ENCODE measurements at places on chromosomes 2 and 18.

GRCh38 chr2:164831887-164832286, 9.7 kb downstream of the COBLL1 start:
- no peak for DNase-seq

DNA sequence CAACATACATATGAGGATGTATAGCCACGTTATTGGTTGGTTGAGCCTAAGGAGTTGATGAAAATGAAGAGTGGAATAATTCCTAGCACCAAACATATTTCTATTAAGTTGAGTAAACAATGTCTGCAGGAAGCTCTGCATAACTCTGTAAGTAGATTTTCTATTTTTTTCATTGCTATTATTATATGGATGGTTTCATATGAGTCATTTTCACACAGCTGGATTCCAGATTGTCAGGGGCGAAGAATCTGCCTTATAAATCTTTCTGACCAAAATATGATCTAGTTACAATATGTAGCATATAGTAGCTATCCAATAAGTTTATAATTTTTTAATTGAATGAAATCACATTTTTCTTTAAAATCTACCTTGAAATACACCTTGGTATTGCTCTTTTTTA, 468.0 kb upstream of the PKDCC start:
- DNase-seq: no peak

GRCh38 chr18:26978812-26979341, 113.4 kb upstream of the AQP4 start:
- DNase-seq: no peak

- no peak for DNase-seq
Observed at GRCh38 chr2:233853353-233853752, 982 bp downstream of the HJURP start.

- DNase-seq: no peak
Observed at GRCh38 chr2:51410331-51410730, 378.4 kb upstream of the NRXN1 start.

- no peak for DNase-seq
Observed at GRCh38 chr2:212683346-212684097, 144.9 kb upstream of the ERBB4 start.

GRCh38 chr2:240983361-240983995, 14.9 kb upstream of the SNED1 start:
- DNase-seq: no peak

GRCh38 chr2:209933499-209934483, 68.6 kb upstream of the RPE start:
- DNase-seq: no peak

- DNase-seq: no peak
Observed at GRCh38 chr2:4515871-4516761, 812.7 kb downstream of the DCDC2C start.

DNA sequence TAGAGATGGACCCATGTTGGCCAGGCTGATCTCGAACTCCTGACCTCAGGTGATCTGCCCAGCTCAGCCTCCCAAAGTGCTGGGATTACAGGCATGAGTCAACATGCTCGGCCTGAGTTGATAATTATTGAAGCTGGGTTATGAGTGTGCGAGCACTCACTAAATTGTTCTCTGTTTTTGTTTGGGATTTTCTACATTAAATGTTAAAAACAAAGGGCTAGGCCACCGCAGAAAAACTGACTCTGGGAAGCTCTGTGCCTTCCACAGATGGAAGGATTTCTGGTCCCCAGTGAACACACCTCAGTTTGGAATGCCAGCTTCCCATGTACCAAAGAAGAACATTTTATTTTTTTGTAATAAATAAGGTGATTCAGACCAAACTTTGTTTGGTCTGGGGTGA, 83.0 kb downstream of the XRCC5 start:
- no peak for DNase-seq

DNA sequence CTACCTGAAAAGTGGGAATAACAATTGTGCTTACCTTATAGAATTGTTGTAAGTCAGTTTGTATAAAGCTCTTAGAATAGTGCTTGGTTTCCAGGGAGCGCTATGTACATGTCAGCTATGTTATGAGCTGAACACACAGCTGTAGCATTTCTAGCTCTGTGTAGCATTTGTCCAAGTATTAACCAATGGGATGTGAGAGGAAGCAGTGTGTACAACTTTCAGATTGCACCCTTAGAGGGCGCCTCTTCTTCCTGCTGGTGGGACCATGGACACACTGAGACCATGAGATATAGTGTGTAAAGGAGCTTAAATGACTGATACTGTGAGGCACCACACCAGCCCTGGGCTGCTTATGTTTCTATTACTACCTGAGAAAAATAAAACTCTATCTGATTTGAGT, 380.2 kb downstream of the LNPK start:
- DNase-seq: no peak

- no peak for DNase-seq
Observed at GRCh38 chr18:51686590-51686989, 489.1 kb upstream of the MEX3C start.

- DNase-seq: no peak
Observed at GRCh38 chr2:168564641-168565040, 108.6 kb downstream of the CERS6 start.

DNA sequence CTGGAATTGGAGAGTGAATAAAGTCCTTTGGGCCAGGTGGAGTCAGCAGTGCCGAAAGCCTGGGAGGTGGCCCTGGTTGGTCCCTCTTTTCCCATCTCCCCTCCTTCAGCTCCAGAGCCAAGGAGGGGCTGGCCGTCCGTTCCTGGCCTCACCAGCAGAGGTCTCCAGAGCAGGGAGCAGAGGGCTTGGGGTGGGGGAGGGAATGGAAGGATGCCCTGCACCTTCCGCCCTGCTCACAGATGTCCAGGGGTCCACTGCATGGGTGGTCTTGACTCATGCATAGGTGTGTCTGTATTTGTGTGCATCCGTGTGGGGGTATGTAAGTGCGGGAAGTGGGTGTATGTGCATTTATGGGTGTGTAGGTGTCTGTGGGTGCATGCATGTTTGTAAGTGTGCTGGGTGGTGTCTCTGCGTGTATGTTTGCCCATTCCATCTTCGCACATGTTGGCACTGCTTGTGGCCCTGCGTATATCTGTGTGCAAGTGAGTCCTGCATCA, 201.8 kb downstream of the ZFP36L2 start:
- peak; percentile 25 for DNase-seq

DNA sequence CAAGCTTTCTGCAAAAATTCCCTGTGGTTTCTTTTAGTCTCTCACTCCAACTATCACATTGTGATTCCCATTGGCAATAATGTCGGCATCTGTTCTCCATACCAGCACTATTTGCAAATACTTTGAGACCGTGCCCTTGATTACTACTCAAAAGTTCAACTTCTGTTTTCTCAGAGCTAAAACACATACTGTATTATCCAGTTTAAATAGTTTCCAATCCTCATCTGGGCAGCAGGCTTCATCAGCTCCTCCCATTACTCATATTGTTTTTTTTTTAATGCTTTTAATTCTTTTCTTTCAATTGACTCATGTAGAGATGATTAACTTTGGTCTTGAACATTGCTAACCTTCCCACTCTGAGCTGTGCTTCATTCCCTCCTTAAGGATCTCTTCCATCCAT, 135.8 kb downstream of the METTL8 start:
- DNase-seq: no peak

- no peak for DNase-seq
Observed at GRCh38 chr2:134636714-134637113, 82.1 kb downstream of the TMEM163 start.

DNA sequence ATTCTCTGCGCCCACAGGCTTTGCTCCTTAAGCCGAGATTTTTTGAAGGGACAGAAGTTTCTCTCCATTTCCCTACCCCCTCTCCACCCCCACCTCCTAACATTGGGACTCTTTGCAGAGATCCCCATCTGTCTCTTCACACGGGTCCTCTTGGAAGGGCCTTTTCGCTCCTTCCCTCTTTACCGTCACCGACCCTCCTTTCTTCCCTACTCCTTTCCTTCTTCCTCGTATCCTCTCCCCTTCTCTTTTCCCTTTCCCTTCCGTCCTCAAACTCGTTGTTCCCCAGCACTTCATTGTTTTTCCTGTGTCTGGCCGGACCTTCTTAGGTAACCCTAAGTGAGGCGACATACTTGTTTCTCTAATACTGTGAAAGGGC, 660 bp downstream of the COPS7B start:
- DNase-seq: no peak

- DNase-seq: no peak
Observed at GRCh38 chr2:144848423-144848822, 328.5 kb upstream of the ZEB2 start.

All from hypothalamus (tissue), 51 donors.